ENCODE measurements at places on chromosomes 12 and 14.

- DNase-seq: no peak
These were observed 50.1 kb downstream of the PHLDA1 start for GRCh38 chr12:75981247-75982168.

DNA sequence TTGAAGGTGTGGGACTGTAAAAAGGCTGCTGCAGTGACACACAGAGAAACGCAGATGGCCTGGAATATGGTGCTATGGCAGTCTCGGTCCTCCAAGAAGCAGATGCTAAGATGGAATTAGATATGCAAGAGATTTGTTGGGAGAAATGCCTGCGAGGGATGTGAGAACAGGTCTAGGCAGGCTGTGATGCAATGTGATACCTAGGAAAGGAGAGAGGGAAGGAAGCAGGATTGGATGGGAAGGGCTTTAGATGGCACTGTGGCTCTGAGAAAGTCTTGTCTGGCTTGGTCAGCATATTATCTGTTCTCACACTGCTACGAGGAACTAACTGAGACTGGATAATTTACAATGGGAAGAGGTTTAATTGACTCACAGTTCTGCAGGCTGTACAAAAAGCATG, 374.4 kb downstream of the BCAT1 start:
- no peak for DNase-seq

DNA sequence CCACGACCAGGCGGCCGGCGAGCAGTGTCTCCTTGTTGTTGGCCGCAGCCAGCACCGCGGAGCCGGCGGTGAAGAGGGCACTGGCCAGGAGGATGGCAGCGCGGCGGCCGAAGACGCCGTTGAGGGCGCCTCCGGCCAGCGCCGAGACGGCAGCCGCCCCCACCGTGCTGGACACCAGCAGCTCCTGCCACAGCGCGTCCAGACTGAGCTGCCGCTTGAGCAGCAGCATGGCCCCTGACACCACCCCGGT, 691 bp downstream of the SLC2A13 start:
- DNase-seq: no peak

GRCh38 chr12:132476038-132476414, 13.9 kb upstream of the FBRSL1 start:
- no peak for DNase-seq

DNA sequence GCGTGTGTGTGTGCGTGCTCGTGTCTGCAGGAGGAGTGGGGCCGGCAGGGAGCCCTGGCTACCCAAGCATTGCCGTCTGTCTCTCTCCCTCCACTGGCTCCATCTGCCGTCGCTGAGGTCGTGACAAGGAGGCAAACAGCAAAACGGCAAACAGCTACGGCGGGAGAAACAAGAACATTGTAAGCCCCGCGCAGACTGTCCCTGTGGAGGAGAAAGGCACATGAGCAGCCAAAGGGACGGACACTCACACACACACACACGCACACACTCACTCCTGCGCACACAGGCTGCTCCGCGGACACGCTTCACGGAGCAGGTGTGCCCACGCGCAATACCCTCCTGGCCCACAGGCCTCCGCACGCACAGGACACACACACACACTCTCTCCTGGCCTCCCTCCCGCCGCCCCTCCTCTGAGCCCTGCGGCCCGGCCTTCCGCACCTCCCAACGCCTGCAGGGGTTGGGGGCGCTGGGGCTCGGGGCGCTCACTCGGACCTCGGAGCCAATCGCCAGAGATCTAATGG, 905 bp downstream of the CISTR start:
- DNase-seq: no peak

- no peak for DNase-seq
These were observed 13.5 kb downstream of the SCNN1A start for GRCh38 chr12:6361834-6362233.

- no peak for DNase-seq
These were observed 190.8 kb downstream of the NUAK1 start for GRCh38 chr12:105947906-105948305.

DNA sequence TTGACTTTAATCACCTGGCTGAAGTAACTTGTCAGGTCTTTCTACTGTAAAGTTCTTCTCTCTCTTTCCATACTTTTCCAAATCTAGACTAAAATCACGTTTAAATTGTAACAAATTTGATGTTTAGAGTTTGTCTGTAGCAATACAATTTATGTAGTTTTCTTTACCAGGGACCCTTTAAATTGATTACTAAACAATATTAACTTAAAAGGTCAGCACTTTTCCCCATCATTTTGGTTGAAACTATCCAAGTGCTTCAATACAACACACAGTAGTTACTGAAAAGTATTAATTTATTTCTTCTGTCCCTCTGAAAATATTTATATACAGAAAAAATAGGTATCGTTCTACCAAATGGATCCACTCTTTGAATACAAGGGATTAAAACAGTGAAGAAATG, 350.8 kb downstream of the SLC16A7 start:
- DNase-seq: no peak

DNA sequence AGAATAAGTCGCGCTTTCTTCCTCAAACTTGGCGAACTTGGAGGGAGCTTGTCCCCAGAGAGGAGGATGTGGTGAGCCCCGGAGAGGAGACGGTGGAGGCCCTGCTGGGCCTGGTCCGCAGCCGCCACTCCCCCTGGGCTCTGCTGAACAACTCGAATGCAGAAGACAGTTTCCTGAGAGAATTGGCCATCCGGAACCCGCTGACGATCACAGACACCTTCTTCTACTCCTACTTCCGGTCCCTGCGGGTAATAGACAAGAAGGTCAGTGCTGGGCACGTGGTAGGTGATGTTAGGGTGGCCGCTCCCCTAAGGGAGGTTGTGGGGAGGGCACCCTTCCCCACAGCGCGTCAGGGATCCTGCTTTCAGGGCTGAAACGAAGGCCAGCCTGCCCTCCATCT, 1.6 kb downstream of the LRRC43 start:
- DNase-seq: no peak

- DNase-seq: no peak
These were observed 37.5 kb downstream of the LRIG3 start for GRCh38 chr12:58882826-58883225.

GRCh38 chr14:64550621-64551333, 1.0 kb downstream of the PPP1R36 start:
- no peak for DNase-seq

- DNase-seq: no peak
These were observed 9.6 kb downstream of the TSHR start for GRCh38 chr14:80965037-80965436.

- DNase-seq: no peak
These were observed 13.7 kb upstream of the LTA4H start for GRCh38 chr12:96049101-96049500.

GRCh38 chr12:12705838-12706520, 10.0 kb upstream of the GPR19 start:
- DNase-seq: no peak

DNA sequence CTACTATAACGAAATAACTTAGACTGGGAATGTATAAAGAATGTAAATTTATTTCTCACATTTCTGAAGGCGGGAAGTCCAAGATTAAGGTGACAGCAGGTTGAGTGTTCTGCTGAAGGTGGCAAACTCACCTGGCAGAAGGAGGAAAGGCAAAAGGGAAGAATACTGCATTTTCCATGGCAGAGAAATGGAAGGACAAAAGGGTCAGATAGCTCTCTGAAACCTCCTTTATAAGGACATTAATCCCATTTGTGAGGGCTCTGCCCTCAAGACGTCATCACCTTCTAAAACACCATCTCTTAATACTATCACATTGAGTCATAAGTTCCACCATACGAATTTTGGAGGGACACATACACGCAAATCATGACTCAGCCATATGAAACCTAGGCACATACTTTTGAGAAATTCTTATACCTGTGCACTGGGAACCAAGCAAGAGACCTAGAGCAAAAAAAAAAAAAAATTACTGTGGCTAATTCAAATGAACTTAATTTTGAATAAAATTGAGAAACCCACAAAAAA, 1669.3 kb upstream of the FLRT2 start:
- no peak for DNase-seq

GRCh38 chr12:130468186-130468585, 130.5 kb downstream of the PIWIL1 start:
- no peak for DNase-seq

GRCh38 chr14:33534104-33534503, 416.8 kb downstream of the EGLN3 start:
- DNase-seq: no peak

GRCh38 chr12:92908108-92908507, 21.0 kb downstream of the EEA1 start:
- no peak for DNase-seq

GRCh38 chr12:31970199-31970598, 11.0 kb downstream of the RESF1 start:
- no peak for DNase-seq

GRCh38 chr14:39739796-39740195, 307.6 kb upstream of the FBXO33 start:
- DNase-seq: peak; percentile 5

DNA sequence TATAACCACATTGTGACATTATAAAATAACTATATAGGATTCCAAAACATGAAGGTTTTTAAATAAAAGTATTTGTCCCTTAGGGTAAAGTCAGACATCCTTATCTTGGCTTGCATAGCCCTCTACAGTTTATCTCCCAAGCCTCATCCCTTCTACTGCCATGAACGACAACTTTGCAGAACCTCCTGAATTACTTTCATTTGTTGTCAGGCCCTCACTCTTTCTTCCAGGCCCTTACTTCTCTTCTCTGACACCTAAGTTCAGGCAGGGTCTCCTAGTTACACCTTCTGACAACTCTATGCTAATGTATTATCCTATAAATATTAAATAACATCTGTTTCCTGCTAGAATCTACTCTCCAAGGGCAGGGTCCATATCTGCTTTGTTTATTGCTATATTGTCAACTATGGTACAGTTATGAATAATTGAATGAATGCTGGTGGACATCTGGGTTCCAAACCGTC, 115.7 kb upstream of the MDM1 start:
- no peak for DNase-seq

DNA sequence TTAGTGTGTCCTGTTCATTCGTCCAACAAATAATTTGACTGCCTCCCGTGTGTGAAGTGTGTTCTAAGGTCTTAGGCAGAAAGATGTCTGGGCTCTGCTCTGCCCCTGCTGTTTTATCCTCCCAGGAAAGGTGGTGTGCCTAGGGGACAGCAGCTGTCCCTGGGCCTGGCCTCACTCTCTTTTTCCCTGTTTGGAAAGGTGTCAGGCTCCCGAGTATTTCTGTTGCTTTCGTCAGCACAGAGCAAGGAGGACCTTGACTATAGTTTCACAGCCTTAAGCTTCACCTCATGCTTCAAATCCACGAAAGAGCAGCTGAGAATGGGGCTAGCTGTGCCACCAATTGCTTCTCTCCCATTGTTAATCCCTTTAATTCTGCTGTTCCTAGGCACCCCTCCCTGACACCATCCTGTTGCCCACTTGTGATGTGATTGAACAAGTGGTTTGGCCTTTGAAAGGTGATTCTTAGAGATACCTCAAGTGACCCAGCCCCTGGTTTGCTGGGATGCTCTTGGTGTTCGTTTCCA, 54.2 kb downstream of the TGFB3 start:
- DNase-seq: no peak

DNA sequence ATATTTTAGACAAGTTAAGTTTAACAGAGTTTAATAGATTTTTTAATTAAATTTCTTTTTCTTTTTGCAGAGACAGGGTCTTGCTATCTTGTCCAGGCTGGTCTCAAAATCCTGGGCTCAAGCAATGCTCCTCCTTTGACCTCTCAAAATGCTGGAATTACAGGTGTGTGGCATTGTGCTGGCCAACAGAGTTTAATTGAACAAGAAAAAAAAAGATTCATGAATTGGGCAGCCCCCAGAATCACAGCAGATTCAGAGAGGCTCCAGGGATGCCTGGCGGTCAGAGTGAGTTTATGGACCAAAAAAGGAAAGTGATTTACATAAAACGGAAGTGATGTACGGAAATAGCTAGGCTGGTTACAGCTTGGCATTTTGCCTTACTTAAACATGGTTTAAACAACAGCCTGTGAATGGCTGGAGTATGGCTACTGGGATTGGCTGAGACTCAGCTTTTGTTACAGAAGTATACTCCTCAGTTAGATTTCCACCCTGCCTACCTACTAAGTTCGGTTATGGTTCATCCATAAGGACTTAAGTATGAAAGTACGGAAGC, 14.5 kb upstream of the TESPA1 start:
- DNase-seq: no peak

GRCh38 chr14:88733121-88733520, 59.6 kb downstream of the EML5 start:
- no peak for DNase-seq

- DNase-seq: no peak
These were observed 178.6 kb downstream of the DPF3 start for GRCh38 chr14:72715215-72715849.

DNA sequence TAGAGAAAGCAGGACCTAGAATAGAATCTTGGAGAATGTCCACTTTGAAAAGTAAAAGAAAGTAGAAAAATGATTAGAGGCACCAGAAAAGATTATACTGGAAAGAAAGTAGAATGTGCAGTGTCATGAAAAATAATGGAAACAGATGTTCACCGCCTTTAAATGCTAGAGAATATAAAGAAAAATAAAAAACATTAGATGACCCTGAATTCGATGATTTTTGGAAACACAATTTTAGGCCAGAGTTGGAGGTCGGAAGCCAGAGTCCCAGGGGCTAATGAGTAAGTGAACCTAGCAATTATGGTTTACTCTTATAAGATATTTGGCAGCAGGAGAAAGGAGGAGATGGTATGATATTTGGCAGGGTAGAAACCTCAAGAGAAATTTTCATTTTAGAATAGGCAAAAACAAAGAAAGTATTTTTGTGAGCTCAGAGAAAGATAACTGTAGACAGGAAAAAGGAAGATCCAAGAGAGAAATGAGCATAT, 37.7 kb downstream of the GYS2 start:
- no peak for DNase-seq

- no peak for DNase-seq
These were observed 658 bp upstream of the CEP128 start for GRCh38 chr14:80942191-80942600.

GRCh38 chr14:72554401-72554800, 339.5 kb downstream of the DPF3 start:
- no peak for DNase-seq

- no peak for DNase-seq
These were observed 94.0 kb downstream of the RALGAPA1 start for GRCh38 chr14:35715079-35715478.

DNA sequence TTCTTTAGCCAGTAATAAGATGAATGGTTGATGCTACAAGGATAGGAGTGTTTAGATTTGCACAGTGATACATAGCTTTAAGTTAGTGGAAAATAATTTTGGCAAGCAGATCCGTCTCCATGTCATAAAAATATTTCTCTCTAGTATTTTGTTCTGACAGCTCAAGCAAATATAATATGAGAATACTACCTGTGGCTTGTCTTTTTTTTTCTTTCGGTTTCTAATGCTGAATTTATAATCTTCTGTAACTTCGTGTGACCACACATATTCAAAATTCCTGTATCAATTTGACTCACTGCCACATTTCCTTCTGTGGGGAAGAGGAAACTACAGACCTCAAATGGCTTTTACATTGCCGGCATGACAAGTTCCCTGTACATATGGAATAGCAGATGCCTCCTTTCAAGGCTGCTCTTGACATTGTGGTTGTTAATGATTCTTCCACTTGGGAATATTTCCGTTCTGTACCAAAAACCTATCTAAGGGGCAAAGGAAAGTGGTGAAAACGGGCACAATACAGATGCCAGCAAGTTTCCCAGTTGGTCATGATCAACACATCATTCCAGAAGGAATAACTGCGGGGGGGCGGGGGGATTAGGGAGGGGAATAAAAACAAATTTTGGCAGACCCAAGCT, 103.6 kb upstream of the CCDC91 start:
- no peak for DNase-seq

- DNase-seq: no peak
These were observed 23.9 kb upstream of the NAP1L1 start for GRCh38 chr12:76108356-76108755.

GRCh38 chr14:91947475-91948184, at the start of gene FBLN5:
TSS of gene FBLN5 (minus strand) at chr14:91947694. CDS start at chr14:91947229, 465 bp downstream.
- no peak for DNase-seq

GRCh38 chr12:117430246-117430645, 68.8 kb upstream of the NOS1 start:
- DNase-seq: no peak

All from nucleus accumbens (tissue), 56 donors.